ENCODE measurements at places on chromosomes 11 and 22. TPM values are rescaled to one million over a fixed set of nuclear protein-coding genes. Genes with fewer than 3 reads are reported as not detected.

CCDC116 gene
- 0.29 TPM for total RNA-seq

CCDC89 gene
- 1.1 TPM for total RNA-seq

ELFN2 gene
- total RNA-seq: 2.0 TPM

NLRP14 gene
- total RNA-seq: 0.48 TPM

PICK1 gene
- 19.4 TPM for total RNA-seq

ZNRF3 gene
- total RNA-seq: 2.8 TPM

DNA sequence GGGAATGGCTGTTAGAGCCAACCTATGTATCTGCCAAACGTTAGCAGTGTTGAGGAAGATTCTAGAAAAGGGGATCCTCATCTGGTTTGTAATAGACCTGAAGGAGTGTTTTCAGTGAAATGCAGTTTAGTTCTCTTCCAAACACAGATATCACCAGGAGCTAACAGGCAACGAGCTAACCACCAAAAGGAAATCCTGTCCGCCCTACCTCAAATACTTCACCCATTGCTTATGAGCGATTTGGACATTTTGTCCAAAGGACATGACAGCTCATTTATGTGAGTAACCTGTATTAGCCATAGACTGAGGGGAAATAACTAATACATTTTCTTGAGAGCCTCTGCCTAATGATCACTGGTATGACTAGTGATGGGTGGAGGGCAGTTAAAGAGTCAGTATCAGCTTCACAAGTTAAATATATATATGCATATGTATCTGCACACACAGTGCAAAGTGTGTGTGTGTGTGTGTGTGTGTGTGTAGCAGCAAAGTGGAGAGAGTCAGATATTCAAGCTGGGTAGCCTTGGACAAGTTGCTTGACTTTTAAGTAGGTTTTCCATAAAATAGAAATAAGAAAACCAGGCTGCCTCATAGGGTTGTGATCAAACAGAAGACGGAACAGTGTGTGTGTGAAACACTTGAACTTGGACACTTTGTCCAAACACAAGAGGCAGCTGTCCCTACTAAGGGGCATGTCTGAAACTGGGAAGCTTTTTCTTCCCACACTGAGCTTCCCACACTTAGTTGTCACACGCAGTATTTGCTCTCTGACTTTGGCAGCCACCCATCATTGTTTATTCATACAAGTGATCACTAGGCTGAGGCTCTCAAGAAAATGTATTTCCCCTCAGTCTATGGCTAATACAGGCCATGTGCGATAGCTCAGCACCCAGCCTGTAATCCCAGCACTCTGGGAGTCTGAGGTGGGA, 940 bp upstream of the C11orf91 start:
- peak; percentile 68 for DNase-seq

GRCh38 chr11:117921456-117921855, 7.7 kb downstream of the TMPRSS13 start:
- DNase-seq: no peak

DNA sequence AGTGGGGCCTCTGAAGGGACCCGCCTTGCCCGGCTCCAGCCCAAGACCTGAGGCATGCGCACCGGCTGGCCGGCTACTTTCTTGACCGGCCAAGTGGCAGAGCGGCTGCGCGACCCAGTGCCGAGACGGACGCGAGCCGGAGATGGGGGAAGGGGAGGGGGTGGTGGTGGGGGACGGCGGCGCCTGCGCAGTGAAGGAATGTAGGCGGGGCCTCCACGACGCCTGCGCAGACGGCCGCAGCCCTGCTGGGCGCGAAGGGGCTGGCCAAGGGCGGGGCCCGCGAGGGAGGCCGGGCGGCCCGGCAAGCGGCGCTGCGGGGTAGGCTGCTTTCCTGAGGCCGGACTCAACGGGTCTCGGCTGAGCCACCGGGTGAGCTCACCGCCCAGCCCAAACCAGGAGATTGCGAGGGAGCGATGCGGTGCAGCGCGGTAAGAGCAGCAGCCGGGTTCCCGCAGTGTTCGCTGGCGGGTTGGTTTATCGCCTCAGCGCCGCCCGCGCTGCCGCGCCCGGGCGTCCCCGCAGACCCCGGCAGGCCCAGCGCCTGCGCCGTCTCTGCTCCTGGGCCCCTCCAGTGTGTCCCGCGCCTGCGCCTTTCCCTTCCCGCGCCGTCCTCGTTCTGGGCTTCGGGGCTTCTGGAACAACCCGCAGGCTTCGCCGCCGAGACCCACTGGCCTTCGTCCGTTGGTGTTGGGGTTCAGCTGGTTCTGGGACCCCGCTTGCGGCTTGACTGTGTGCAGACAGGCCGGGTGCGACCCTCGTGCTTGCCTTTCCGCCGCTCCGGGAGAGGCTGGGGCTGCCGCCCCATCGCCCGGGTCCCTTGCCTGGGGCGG, at the start of gene SPECC1L:
Gene SPECC1L (plus strand): TSS at position 276 of the 830 bp plus-strand sequence. CDS start 31,401 bp downstream, outside the sequence.
- DNase-seq: peak; percentile 96

DNA sequence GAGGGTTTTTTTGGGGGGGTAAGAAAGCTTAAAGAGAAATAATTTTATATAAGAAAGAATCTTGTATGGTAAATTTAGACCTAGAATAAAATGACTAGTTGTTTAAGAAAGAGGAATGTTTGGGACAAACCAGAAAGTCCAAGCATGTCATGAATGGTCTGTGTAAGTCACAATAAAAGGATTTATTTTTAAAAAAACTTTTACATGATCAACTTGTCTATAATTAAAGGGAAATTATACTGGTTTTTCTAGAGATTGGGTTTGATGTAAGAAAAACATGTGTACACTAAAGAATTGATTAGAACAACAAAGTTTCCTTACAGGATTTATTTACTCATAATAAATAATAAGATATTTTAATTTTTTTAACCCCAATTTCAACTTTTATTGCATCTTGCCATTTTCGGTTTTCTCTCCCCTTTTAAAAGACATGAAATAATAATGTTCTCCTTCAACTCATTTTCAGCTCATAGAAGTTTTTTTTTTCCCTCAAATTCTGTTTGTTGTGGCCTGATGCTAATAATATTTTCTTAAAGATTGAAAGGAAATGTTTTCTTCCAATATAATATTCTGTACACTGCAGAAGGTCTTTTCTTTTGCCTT, 35.4 kb upstream of the INCENP start:
- no peak for DNase-seq

DNA sequence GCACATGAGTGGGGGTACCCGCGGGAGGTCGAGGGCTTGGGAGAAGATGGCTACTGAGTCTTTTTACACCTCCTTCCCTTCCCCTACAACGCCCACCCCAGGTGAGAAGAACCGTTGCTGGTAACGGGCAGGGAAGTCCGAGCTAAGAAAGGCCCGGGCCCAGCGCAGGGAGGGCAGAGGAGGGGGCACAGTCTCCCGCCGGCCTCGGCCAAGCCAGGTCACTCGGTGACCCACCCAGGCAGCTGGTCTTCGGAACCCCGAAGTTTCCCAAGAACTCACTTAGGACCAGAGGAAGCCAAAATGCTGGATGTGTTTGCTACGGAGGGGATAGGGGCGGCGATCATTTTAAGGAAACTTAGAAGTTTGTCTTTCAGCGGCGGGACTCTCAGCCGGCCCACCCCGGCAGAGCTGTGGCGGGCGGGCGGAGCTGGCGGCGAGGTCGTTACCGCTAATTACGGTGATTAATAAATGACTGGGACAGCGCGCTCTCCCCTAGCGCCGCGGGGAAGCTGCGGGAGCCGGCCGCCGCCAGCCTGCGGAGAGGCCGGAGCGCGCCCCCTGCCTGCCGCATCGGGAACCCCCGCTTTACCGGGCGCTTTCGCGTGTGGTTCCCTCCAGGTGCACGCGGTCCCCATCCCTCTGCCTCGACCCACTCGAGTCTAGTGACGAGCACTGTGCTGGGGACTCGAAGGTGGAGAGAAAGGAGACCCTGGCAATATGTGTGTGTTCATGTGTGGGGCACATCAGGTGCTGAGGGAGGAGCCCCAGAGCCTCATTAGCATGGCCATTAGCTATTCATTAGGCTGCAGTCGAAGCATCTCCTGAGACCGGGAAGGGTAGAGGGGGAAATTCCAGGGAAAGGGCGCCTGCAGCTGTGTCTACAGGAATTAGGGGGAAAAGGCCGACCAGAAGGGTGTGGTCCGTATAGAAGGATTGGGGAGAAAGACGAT, 945 bp downstream of the ROBO3 start:
- peak; percentile 55 for DNase-seq

DNA sequence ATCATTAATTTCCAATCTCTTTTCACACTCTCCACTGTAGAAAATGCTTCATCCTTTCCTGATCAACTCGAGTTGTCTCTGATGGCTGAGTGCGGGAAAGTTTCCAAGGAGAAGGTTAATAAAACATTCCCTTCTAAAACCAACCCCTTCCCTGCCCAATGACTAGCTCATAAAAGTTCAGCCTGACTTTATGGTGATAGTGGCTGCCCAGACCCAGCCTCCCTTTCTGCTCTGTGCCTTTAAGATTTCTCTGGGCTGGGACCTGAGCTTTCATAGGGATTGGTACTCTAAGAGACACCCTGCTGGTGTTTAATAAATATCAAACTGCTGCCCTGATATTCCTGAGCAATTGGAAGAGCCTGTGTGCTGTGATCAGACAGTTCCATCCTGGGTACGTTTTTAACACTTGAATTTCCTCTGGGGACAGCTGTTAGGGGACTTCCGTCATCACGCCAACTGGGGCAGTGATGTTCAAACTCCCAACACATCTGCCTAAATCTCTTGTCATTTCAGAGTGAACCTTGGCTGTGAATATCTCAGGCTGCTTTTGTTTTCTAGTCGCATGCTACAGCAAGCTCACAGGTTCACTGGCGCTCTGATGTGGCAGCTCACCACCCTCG, 195.0 kb upstream of the KIRREL3 start:
- no peak for DNase-seq

DNA sequence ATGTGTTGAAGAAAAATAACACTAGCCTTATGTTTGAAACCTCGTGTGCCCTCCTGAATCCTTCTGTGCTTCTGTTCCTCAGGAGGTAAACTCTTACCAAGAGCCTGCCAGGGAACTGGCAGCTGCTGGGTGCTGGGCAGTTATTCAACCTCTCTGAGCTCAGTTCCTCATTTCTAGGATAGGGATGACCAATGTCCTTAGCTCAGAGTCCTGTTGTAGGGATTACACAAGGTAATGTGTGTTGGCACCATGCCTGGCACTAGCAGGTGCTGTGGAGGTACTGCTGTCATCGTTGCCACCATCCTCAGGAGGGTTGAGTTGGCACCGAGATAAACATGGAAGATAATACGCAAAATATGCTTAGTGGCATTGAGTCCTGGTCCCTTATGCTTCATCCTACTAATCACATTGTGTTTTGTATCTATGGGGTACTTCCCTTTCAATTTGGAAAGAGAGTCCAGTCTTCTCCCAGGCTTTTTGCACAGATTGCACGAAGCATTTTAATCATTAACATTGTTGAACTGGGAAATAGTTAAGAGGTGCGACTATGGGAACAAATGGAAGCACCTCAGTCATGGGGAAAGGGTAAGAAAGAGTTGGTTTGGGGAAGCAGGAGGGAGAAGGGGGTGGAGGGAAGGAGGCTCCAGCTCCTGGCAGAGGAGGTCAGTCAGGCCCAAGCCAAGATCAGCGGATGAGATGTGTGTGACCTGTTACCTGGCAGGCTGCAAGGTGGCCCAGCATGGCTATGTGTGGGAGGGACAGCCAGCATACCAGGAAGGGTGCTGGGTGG, 56.7 kb downstream of the CABIN1 start:
- no peak for DNase-seq

GRCh38 chr22:38853196-38853651, 9.4 kb upstream of the NPTXR start:
- no peak for DNase-seq

DNA sequence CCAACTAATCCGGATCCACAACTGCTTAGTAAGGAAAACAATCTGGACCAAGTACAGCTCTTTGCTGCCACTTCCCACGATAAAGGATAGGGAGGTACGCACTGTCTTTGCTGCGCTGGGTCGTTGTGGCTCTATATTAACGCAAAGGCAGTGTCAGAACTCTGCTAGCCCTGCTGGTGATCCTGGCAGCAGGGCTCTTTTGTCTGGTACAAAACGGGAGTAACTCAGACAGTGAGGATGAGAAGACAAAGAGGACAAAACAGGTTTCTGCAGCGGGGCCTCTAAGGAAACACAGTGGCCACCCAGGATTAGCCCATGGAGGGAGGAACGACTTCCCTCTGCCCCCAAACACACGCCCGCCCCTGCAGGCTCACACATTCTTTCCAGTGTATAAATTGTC, 26.1 kb downstream of the GAL start:
- DNase-seq: no peak

DNA sequence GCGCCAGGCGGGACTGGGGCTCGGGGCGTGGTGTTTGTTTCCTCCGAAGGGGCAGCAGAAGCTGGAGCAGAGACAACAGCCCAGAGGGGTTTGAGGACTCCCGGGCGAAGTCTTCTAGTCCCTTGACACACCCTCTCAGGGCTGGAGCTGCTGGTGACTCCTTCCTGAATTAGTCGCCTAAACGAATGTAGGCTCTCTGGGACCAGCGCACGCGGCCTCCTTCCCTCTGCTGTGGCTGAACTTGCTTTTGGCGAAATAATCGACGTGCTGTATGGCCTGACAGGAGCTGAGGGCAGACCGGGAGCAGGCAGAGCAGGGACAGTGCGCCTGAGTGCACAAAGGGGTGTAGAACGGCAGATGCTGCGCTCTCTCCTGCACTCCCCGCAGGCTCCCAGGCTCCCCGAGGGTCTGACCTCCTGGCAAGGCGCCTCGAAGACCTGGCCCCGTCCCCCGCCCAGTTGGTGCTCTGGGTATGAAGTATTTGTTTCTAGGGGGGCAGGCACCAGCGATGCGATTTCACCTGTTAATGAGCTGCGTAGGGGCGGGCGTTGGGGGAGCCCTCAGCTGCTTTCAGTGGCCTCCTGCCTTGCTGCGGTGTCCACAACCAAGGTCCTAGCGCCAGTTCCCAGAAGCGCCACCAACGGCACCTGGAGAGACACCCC, 5.3 kb downstream of the SLC17A6 start:
- no peak for DNase-seq

- DNase-seq: peak; percentile 91
These were observed 35.2 kb downstream of the LRFN4 start for GRCh38 chr11:66891851-66892660.

DNA sequence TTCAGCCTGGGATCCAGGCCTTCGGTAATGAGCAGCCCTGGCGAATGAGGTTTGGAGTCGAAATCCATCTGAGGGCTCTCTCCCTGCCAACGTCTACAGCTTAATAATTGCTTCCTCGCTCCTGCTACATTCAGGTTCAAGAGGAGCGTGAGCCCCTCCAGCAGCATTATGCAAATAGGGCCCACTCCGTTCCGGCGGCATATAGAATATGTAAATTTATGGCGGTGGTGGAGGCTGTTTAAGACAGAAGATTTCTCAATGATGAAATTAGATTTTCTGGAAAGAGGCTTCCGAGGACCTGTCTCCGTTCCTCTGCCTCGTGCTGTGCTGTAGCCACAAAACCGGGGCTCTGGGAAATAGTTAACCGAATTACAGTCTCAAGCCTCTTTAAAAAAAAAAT, 402.8 kb downstream of the MIAT start:
- DNase-seq: no peak

- DNase-seq: peak; percentile 39
These were observed 857 bp downstream of the ARCN1 start for GRCh38 chr11:118572981-118573550.
